ENCODE measurements at places on chromosomes 4 and X. TPM values are rescaled to one million over a fixed set of nuclear protein-coding genes. Genes with fewer than 3 reads are reported as not detected.

DNA sequence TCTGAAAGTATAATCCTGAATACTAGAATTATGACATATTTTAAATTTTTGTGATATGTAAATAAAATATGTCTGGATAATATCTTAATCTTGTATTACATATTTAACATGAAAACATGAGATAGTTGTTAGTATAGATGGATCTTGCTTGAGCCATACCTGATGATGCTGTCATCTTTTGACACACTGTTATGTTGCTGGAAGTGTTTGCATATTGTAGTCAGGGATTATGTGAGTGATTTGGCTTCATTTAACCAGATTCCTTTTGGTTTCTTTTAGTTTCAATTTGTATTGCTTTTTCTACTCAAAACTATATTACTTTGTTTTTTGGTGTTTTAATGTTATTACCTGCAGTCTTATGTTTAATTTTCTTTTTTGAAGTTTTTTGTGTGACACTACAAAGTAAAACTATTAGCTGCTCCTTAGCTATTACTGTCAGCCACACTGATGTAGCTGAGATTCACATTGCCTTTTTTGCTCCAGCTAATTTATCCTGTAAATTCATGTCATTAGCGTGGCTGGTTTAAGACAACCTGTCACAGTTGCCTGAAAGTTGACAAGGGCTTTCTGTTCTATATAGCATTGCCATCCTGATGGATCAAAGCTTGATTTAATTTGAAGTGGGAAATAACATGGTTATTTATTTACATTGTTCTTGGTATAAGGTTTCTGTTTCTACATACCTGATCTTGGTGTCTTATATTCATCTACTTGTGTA, 33.7 kb downstream of the METAP1 start:
- no peak for DNase-seq
- no peak overlapping the region for H3K27ac ChIP-seq
- H3K27me3 ChIP-seq: no peaks in the 10 kb centered on the region
- H3K36me3 ChIP-seq: no peaks in the 10 kb centered on the region
- H3K4me3 ChIP-seq: no peak overlapping the region
- H3K4me1 ChIP-seq: no peaks in the 10 kb centered on the region

DNA sequence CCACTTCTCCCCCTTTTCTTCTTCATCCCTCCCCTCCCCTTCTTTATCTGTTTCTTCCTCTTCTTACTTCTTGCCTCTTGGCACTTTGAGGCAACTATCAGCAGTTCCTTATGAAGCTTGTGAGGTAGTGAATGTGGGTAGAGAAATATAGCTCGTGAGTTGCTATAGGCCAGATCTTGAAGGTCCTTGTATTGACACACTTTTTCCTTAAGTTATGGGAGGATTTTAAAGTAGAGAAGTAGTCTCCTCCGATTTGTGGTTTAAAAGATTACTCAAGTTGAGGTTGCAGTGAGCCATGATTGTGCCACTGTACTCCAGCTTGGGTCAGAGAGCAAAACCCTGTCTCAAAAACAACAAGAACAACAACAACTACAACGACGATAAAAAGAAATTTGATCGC, 3.4 kb upstream of the RRAGB start:
- DNase-seq: no peak
- H3K27me3 ChIP-seq: no peaks in the 10 kb centered on the region
- H3K36me3 ChIP-seq: no peaks in the 10 kb centered on the region
- no peak overlapping the region for H3K27ac ChIP-seq
- H3K4me3 ChIP-seq: no peak overlapping the region

GRCh38 chrX:134074151-134074550, 88.8 kb upstream of the GPC3 start:
- no peak overlapping the region for H3K27ac ChIP-seq
- H3K36me3 ChIP-seq: no peaks in the 10 kb centered on the region
- no peaks in the 10 kb centered on the region for H3K27me3 ChIP-seq
- no peaks in the 10 kb centered on the region for H3K4me1 ChIP-seq
- DNase-seq: no peak
- no peak overlapping the region for H3K4me3 ChIP-seq

DNA sequence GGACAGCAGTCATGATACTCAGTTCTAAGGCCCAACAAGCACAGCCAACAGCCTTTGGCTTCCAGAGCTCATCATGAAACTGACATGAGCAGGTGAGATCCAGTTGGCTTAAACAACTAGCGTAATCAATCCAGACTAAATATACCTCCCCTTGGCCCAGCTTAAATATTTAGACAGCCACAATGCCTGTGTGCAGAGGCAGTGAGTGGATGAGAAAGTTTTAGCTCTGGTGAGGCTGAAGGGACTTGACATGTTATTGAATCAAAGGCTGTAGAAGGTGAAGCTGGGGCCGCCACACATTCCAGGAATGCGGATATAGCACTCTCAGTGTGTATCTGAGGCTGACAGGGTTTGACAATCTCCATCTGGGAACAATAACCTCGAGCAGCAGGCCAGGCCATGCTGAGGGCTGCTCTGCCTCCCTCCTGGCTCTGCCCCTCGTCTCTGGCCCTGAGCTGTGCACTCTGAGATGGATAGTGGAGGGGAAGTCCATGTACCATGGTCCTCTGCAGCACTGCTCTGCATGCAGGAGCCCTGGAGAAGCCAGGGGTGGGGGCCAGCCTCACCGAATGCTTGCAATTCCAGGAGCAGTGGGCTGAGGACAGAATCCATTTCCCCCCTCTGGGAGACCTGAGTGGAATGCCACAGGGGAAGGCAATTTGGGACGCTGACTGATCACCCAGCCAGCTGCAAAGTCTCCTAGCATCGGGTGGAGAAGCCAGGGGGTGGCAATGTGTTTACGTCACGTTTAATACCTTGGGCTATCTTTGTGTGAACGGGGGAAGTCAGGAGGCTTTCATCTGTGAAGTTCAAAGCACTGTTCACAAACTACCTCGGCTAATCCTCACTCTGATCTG, 37.3 kb upstream of the RASL11B start:
- no peak overlapping the region for H3K4me3 ChIP-seq
- H3K27ac ChIP-seq: no peak overlapping the region
- H3K4me1 ChIP-seq: peaks cover 10% of the 10 kb centered on the region
- no peaks in the 10 kb centered on the region for H3K36me3 ChIP-seq

GRCh38 chr4:38109370-38109769, 149.2 kb downstream of the PTTG2 start:
- H3K27ac ChIP-seq: no peak overlapping the region
- H3K36me3 ChIP-seq: peaks cover 52% of the 10 kb centered on the region
- no peak overlapping the region for H3K4me3 ChIP-seq
- no peaks in the 10 kb centered on the region for H3K27me3 ChIP-seq
- H3K4me1 ChIP-seq: no peaks in the 10 kb centered on the region

DNA sequence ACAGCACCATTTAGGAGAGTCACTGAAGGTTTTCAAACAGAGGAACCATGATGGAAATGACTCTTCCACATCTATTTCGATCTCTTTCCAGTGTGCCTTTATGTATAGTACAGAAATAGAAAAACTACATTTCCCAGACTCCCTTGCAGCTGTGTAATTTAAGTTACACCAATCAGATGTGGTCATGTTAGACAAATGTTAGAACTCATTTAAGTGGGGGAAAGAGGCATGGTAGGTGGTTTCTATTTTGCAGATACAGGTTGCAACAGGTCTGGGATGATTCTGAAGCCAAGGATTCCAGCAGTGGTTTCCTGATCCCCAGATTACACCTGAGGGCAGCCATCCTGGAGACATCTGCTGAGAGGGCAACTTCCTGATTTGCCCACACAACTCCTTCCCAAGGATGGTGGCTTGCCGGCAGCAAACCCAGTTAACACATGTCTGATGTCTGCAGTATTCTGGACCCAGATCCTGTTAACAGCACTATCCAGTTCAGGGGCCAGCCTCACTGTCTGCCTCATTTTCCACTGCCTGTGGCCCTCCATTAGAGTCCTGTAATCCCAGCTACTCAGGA, 38.7 kb upstream of the PDK3 start:
- no peak for DNase-seq
- no peaks in the 10 kb centered on the region for H3K4me1 ChIP-seq
- H3K27ac ChIP-seq: no peak overlapping the region
- no peaks in the 10 kb centered on the region for H3K27me3 ChIP-seq

DNA sequence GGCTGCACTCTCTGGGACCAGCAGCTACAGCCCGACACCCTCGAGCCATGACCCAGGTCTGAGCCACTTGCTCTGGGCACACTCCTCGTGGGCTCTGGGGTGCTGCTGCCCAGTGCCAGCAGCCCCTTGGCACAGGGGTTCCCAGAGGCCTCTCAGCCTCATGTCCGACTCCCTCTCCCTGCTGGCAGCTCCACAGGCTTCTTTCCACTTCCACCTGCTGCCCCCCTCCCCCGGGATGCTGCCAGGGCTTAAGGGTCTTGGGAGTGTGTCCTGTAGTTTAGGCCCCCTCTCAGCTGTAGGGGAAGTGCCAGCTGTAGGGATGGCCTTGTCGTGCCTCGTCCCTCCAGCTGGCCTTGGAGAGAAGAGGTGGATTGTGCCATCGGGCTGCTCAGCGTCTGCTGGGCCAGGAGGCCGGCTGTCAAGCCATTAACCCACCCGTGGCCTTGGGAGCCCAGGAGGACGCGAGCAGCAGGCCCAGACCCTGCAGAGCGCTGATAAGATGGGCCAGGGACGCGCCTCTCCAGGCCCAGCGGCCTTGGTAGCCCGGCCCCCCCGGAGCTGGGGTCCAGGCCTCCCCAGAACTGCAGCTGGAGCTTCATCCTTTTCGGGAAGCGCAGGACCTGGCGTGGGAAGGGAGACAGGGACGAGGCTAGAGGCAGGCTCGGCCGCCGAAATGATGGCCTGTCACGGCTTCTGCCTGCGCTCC, 1.0 kb upstream of the USP27X start:
- no peak for DNase-seq
- H3K27ac ChIP-seq: peak overlapping the region; percentile 52
- H3K36me3 ChIP-seq: no peaks in the 10 kb centered on the region
- peak overlapping the region; percentile 27 for H3K4me3 ChIP-seq
- H3K4me1 ChIP-seq: no peaks in the 10 kb centered on the region

- no peaks in the 10 kb centered on the region for H3K36me3 ChIP-seq
- no peaks in the 10 kb centered on the region for H3K27me3 ChIP-seq
- H3K4me1 ChIP-seq: no peaks in the 10 kb centered on the region
- no peak overlapping the region for H3K4me3 ChIP-seq
- no peak for DNase-seq
- no peak overlapping the region for H3K27ac ChIP-seq
These were observed 63.5 kb upstream of the ARHGAP36 start for GRCh38 chrX:130994671-130995070.

GRCh38 chrX:70592091-70592490, 147.5 kb downstream of the DLG3 start:
- no peak overlapping the region for H3K27ac ChIP-seq
- no peak for DNase-seq
- H3K36me3 ChIP-seq: no peaks in the 10 kb centered on the region
- H3K27me3 ChIP-seq: no peaks in the 10 kb centered on the region

The OTC gene
- not detected for total RNA-seq

The ENPEP gene
- total RNA-seq: not detected

The PABPC1L2B gene
- total RNA-seq: not detected

The NAA11 gene
- not detected for total RNA-seq

Data from T-cell (primary cell).